Eye (tissue), 1 donor: ENCODE measurements at places on chromosomes 1 and 21.

- DNase-seq, result peak; percentile 76
Observed at GRCh38 chr1:27031235-27032118, 18.8 kb upstream of the TENT5B start.

DNA sequence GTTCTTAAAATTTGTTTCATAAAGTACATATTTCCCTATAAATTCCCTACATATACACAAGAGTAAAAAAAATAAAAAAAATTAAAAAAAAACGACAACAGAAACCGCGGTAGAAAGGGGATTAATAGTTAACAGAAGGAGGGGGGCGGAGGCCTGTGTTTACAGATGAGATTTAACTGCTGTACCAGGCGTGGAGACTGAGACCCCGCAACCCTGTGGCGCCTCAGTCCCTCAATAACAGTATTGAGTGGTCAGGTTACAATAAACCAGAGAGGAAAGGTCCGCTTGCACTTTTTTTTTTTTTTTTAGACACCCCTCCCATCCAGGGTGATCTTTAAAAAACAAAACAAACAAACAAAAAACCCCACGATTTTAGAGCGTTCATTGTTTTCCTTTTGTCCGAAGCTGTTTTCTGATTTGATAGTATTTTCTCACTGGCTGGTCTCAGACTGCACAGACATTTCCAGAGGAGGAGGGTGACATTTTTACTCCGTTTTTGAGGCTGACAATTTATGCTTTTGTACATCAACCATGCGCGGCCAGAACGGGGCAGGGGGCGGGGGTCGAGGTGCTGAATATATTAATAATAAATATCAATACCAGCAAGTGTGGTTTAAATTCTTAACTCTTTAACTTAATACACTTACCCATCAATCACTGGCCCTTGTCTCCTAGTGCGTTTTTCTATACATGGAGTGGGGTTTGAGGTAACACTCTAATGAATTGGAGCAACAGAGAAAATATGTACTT lies 1223.9 kb downstream of the BRINP3 start:
- DNase-seq, result no peak

DNA sequence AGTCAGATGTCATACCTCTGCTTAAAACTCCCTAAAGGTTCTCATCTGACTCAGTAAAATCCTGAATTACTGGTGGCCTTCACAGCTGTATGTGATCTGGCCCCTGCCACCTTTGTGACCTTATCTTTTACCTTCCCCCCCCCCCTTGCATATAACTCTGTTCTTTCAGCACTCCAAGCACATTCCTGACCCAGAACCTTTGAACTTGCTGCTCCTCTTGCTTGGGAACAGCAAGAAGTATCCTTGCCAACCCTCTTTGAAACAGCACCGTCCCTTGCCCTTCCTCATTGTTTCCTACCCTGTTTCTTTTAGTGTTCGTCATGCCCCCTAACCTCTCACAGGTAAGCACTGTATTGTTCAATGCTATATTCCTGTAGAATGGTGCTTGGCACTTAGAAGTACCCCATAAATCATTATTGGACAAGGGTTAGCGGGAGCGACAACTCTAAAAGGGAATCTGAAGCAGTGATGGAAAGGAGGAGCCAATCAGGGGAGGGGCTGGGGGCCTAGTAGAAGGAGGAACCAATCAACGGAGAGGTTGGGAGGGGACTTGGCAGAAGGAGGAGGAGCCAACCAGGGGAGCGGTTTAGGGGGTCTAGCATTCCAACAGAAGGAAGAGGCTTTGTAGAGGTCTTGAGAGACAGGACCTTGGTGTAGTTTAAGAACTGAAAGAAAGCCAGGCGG lies 13.9 kb downstream of the CACHD1 start:
- DNase-seq, result no peak

DNA sequence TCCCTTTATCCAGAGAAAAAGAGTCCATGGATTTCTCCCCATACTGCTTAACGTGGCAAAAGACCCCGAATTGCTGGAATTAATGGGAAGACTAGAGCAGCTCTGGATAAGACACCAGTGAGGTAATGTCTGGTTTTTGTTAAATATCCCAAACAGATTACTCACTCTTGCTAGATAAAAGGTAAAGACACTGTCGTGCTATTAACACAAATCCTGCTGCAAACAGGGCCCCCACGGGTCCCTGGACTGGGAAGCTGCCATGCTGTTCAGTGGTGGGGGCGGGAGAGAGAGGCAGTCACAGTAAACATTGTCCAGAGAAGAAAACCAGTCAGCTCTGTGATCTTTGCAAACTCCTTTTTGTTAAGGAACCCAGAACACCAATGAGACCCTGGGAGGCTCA lies 15.2 kb upstream of the SRP9 start:
- peak; percentile 52 for DNase-seq

GRCh38 chr1:40316595-40317393 lies at the start of gene COL9A2:
COL9A2 (minus strand) TSS chr1:40317286; CDS start chr1:40317197, 89 bp downstream.
- peak; percentile 78 for DNase-seq

GRCh38 chr1:22584001-22584562 lies 20.8 kb downstream of the EPHA8 start:
- DNase-seq, result no peak

- DNase-seq, result no peak
Observed at GRCh38 chr1:152858062-152858461, 1.7 kb upstream of the LCE7A start.

- peak; percentile 72 for DNase-seq
Observed at GRCh38 chr1:151612501-151613281, 841 bp downstream of the SNX27 start.

DNA sequence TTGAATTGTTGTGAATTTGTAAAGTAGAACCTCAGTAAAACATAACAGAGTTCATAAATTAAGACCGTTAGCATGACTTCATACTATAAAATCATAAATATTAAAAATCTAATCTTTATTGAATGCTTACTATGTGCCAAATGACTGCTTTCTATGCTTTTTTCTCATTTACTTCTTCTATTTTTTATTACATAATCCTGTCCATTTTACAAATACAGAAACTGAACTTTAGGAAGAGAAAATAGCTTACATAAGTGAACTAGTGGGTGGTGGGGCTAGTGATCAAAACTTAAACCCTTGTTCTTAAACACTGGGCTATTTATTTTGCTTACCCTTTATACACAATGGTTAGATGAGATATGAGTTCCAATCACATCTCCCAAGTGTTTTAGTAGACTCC lies 122.3 kb downstream of the ZC3H11B start:
- no peak for DNase-seq

GRCh38 chr1:153404768-153405167 lies 11.6 kb upstream of the S100A7A start:
- no peak for DNase-seq

- DNase-seq, result no peak
Observed at GRCh38 chr1:238318294-238319110, 427.8 kb upstream of the ZP4 start.

- DNase-seq, result no peak
Observed at GRCh38 chr1:230208619-230209261, 141.7 kb downstream of the GALNT2 start.

DNA sequence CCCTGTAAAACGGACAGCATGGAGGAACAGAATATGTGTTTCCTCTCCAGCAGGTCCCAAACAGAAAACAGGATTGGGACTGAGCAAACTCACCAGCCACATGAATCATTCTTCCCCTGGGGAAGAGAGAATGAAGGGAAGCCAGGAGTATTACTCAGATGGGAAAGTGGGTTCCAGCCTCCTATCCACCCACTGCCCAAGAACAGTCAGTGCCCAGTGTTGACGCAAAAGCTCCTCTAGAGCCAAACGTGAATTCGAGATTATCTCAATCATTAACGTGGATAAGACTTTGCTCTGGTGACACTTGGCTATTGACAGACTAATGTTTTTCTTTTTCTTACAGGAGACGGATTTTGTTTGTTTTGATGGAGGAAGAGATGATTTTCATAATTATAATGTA lies 9.3 kb downstream of the MIA3 start:
- DNase-seq, result no peak

- DNase-seq, result no peak
Observed at GRCh38 chr1:58246549-58246948, 300.0 kb downstream of the OMA1 start.

DNA sequence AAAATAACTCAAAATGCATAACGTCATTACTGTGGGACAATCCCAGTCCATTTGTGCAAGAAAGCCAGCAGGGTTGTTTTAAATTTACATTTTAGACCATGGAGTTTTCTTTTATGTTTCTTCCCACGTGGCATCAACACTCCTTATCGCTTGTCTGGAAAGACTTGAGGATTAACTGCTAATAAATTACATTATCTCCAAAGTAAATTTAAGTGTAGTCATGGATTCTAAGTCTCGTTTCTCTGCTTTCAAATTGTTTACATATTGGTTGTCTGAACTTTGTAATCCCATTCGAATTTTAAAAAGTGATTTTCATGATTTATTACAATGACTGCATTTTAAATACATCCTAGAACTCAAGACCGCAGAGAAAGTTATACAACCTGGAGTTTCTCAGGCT lies 119.3 kb upstream of the ADAMTS5 start:
- no peak for DNase-seq

- no peak for DNase-seq
Observed at GRCh38 chr1:37846647-37847339, 12.6 kb downstream of the MTF1 start.

DNA sequence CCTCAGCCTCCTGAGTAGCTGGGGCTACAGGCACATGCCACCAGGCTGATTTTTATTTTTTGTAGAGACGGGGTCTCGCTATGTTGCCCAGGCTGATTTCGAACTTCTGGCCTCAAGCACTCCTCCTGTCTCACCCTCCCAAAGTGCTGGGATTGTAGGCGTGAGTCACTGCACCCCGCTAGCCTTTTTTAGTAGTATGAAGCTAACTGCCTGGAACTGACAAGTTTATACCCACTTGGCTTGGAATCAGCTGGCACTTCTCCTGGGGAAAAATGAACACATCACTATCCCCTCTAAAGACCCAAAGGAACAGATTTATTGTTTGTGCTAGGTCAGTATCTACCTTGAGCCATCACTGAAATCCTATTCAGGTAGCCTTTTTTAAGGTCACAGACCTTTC lies 19.0 kb downstream of the TMEM63A start:
- no peak for DNase-seq

DNA sequence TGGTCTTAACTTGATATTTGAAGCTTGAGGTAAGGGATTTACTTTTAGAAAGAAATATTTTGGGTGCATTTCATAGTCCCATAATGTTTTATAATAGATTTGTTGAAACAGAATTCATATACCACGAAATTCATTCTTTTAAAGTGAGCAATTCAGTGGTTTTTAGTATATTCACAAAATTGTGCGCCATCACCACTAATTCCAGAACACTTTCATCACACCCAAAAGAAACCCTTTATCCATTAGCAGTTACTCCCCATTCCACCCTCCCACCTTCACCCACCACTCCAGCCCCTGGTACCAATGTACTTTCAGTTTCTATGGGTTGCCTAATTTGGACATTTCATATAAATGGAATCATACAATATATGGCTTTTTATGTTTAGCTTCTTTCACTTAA lies 38.9 kb upstream of the DMRTB1 start:
- no peak for DNase-seq

DNA sequence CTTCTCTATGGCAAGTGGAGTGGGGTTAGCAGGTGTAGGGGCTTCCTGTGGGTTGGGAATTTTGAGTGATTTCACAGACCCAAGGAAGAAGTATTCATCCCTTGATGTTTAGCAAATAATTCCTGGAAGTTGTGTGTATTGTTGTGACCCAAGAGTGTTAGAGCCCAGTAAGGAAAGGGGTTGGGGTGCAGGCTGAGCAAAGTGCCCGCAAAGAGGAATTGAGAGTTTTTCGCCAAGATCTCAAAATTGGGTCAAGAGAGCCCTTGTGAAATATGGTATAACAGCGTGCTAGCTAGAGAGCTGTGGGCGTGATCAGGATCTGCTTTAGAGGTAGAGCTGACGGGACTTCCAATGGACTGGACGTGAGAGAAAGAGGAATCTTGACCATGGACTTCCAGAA lies 73.0 kb upstream of the LAPTM5 start:
- no peak for DNase-seq

GRCh38 chr21:42395302-42395701 lies 550 bp downstream of the TMPRSS3 start:
- no peak for DNase-seq

GRCh38 chr21:45019076-45019886 lies 55.1 kb upstream of the ADARB1 start:
- peak; percentile 65 for DNase-seq

GRCh38 chr1:186802388-186802787 lies 26.4 kb upstream of the PLA2G4A start:
- no peak for DNase-seq

GRCh38 chr1:91736715-91737615 lies 149.0 kb downstream of the TGFBR3 start:
- DNase-seq, result peak; percentile 77

DNA sequence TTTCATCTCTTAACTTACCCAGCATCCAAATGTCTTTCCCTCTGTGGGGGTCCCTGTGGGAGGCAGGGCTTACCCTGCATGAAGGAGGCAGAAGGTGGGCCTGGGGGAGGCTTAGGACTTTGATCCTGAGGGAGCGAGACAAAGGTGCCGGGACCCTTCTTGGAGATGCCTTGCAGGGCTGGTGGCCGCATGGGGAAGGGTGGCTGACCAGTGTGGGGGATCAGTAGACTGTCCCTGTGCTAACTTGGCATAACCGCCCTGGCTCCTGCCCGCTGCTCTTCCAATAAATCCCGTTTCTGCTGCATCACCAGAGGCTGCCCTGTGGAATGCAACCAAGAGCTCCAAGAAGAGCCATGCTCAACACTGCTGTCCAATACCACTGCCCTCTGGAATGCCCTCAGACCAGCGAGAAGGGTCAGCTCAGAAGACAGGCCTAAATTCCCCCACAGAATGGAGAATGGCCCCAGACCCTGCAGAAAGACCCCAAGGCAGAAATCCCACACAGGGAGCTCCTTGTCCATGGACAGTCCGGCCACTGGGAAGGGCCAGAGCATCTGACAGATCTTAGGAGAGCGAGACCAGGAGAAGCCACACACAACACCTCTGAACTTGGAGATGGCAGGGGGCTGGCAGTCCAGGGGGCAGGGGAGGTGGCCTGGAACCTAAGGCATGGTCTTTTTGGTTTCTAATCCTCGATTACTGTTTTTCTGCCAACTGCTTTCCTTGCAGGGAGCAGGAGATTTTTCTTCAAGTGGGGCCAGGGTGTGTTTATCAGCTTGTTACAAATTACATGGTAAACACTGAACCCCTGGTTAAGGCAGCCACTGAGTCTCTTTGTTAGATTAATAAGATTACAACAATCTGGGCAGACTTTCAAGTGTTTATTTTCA lies 46.7 kb upstream of the DMRTB1 start:
- no peak for DNase-seq

- no peak for DNase-seq
Observed at GRCh38 chr1:55275941-55276341, 60.8 kb upstream of the USP24 start.

- DNase-seq, result no peak
Observed at GRCh38 chr1:208112401-208112800, 131.8 kb downstream of the PLXNA2 start.

DNA sequence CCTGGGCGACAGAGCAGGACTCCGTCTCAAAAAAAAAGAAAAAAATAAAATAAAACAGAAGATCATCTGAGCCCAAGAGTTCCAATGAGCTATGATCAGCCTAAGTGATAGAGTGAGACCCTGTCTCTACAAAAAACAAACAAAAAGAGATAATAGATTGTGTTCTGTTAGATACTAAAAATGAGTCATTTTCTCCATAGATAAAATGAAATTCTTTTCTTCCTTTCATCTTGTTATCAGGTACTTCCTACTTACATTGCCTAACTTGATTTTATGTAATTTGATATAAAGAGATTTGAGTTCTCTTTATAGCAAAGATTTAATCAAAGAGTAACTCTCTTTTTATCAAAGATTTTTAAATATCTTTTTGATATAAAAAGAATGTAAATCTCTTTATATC lies 19.3 kb upstream of the PTGS2 start:
- no peak for DNase-seq

GRCh38 chr21:43855955-43856354 lies 9.1 kb upstream of the AGPAT3 start:
- DNase-seq, result no peak
